Mesenteric fat pad (tissue), 1 donor: ENCODE measurements at places on chromosomes 16 and 17. TPM values are rescaled to one million over a fixed set of nuclear protein-coding genes. Genes with fewer than 3 reads are reported as not detected.

DNA sequence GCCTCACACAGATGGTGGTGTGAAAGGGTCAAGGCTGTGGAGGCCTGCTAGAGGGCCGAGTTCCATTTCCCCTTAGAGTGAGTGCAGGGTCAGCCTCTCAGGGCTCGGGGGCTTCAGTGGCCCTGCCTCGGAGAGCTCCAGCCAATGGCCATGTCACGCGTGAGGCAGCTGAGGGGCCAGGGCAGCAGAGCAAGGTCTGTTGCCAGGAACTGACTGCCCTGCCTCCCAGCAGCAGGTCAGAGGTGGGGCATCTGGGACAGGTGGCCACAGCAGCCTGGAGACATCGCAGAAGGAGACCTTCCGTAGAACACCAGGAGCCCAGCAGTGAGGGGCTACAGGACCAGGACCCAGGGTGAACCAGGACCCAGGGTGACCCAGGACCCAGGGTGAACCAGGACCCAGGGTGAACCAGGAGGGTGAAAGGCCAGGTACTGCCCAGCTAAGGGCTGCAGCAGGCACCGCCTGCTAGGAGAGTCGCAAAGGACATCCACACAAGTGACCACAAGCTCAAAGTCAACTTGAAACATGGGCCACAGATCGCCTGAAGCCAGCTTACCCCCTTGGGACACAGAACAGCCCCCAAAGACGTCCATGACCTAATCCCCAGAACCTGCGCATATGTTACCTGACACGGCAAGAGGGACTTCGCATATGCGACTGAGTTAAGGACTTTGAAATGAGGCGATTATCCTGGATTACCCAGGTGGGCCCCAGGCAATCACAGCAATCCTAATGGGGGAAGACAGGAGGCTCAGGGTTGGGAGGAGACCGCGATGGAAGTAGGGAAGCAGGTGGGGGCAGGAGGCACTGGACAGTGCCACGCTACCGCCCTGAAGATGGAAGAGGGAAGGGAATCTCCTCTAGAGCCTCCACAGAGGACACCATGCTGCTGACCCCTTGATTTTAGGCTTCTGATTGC lies 4.8 kb upstream of the MEAK7 start:
- DNase-seq = no peak

DNA sequence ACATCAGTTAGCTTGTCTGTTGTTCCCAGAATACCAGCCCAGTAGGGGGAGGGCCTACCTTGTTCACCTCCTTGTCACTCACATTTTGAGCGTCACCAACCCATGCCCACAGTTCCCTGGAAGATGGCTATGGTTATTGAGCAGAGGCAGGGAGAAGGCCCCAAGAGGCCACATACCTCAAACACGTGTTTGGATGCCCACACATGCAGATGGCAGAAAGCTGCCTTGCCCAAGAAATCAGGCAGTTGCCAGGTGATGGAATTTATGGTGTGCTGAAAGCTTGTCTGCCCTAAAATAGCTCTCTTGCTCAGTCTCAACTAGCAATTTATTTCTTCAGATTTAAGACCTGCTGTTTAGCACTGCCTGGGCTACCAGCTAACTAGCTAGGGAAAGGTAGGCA lies 16.5 kb upstream of the CMTM4 start:
- DNase-seq = no peak

DNA sequence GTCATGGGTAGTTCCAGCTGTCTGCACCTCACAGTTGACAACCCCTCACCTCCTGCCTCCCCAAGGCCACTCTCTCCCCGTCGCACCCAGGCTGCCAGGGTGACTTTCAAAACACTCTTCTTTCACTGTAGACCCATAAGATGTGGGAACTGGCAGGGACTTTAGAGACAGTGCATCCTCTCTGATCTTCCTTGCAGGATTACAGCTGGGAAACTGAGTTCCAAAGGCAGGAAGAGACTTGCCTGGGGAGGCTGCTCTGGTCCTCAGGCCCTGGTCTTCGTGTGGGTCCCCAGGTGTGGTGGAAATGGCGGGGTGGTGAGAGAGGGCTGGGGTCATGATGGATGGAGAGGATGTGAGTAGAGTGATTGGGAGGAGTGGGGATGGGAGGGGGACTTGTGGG lies 21.9 kb upstream of the NKD1 start:
- no peak for DNase-seq

- no peak for DNase-seq
Observed at GRCh38 chr17:4741544-4741943, 1.8 kb upstream of the CXCL16 start.

GRCh38 chr17:55354941-55355340 lies 66.7 kb downstream of the MMD start:
- DNase-seq = no peak

Gene SLC6A2
- total RNA-seq = 0.64 TPM

Gene KRT20
- total RNA-seq = 1.2 TPM

- no peak for DNase-seq
Observed at GRCh38 chr16:6447021-6447790, 885.4 kb upstream of the RBFOX1 start.

- DNase-seq = no peak
Observed at GRCh38 chr17:58965221-58965620, 141.5 kb downstream of the TRIM37 start.

DNA sequence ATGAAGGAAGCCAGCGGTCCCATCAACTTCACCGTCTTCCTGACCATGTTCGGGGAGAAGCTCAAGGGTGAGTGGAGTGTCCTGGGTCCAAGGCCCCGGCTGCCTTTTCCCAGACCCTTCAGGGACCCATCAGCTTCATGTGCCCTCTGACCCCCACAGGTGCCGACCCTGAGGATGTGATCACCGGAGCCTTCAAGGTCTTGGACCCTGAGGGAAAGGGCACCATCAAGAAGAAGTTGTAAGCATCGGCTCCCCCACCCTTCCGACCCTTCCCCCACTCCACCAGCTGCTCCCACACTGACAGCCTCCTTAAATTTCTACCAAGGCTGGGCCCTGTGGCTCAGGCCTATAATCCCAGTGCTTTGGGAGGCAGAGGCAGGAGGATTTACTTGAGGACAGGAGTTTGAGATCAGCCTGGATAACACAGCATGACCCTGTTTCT lies 1.9 kb downstream of the MYL11 start:
- no peak for DNase-seq

DNA sequence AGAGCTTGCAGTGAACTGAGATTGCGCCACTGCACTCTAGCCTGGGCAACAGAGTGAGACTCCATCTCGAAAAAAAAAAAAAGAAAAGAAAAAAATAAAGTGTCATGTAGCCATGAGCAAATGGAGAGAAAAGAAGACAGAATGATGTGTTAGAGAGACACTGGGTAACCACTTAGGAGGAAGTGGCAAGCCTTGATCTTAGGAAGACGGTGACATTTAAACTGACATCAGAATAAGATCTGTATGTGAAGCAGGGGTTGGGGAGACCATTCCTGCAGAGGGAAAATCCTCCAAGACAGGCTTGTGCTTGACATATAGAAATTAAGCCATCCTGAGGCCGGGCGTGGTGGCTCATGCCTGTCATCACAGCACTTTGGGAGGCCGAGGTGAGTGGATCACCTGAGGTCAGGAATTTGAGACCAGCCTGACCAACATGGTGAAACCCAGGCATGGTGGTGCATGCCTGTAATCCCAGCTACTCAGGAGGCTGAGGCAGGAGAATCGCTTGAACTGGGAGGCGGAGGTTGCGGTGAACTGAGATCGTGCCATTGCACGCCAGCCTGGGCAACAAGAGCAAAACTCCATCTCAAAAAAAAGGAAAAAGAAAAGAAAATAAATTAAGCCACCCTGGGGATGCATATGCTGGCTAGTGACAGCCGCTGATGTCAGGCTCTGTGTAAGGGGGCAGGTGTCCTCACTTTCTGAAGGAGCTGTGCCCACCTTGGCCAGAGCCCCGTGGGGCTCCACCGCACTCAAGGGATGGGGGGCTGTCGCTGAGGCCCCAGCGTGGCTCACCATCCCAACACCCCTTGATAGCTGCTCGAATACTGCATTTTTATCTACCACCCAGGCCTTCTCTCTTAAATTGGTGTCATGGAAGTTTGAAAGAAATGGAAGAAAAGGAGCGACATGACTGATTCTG lies 13.1 kb upstream of the CYB5B start:
- DNase-seq = peak; percentile 59

DNA sequence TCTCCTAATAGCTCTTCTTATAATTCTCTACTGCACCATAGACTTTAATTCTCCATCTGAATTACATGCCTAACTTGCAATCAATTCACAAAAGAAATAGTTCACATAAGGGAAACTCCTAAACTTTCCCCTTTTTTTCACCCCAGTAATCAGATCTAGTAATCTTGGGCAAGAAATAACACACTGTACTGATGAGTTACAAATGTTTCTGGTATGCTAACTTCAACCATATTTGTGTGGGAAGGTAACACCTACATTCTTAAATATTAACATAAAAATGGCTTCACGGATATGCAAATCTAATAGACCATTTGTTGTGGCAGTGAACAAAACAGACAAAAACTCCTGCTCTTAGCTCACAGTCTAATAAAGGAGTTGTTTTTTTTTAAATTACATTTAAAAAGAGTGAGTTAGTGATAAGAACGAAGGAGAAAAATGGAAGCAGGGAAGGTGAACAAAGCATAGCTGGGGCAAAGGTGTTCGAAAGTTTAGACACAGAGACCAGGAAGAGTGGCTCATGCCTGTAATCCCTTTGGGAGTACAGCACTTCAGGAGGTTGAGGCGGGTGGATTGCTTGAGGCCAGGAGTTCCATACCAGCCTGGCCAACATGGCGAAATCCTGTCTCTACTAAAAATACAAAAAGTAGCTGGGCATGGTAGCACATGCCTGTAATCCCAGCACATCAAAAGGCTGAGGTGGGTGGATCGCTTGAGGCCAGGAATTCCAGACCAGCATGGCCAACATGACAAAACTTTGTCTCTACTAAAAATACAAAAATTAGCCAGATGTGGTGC lies 34.8 kb downstream of the CMTM3 start:
- no peak for DNase-seq

DNA sequence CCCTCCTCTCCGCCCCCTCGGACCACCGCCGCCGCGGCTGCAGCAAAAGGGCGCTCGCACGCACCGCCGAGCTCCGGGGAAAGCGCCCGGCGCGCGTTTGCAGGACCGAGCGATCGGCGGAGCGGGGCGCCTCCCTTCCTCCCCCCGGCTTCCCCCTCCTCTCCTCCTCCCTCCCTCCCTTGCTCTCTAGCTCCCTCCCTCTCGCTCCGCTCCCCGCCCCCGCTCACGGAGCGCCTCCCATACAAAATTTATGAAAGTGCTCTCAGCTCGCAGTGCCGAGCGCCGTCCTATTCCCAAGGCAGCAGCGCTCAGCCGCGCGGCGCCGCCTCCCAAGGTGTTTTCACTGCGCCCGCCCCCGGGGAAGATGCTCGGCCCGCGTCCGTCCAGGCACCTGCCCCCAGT lies at the start of gene RTN4RL1:
RTN4RL1 (minus strand) TSS at position 115 of the 402 bp plus-strand sequence. CDS start 469 bp downstream, outside the sequence.
- DNase-seq = no peak

DNA sequence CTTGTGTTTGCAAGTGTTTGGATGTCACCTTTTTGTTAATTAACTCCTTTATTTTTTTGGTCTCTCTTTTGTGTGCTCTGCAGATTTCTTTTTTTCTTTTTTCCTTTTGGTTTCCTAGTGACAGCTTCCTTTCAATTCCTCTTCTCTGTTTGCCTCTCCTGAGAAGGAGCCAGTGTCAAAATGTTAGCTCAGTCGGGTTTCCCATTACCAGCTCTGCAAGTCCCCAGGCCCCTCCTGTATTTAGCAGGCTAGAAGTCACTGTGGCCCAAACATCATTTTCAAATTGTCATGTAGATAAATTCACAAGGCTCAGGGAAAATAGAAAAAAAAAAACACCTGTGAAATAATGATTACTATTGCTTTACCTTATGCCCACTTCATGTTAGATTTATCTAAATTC lies 1621.6 kb downstream of the CDH8 start:
- DNase-seq = no peak

DNA sequence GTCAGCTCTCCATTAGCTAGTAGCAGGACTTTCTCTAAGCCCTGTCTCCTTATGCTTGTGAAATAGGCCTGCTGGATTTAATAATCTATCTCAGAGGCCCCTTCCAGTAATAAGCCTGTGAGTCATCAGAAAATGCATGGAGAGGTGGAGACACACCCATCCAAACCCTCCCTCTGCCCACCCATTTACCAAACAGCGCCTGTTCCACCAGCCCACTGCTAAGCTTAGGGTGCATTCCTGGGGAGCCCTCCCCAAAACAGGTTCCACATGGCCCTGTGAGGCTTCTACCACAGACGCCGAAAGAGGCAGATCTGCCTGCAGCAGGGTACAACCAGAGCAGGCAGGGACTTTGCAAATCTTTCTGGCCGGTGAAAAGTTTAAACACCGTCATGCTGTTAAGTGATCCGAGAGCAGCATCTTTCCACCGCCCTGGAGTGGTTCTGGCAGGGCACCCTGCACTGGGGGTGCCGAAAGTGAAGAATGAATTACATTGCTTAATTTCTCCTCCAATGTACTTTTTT lies 99.3 kb downstream of the GAS7 start:
- DNase-seq = no peak

Gene C1QTNF8
- total RNA-seq = not detected

Gene SOCS3
- total RNA-seq = 491 TPM

Gene PDIA2
- total RNA-seq = 2.2 TPM

GRCh38 chr17:12388226-12388625 lies 277.5 kb upstream of the MYOCD start:
- no peak for DNase-seq

DNA sequence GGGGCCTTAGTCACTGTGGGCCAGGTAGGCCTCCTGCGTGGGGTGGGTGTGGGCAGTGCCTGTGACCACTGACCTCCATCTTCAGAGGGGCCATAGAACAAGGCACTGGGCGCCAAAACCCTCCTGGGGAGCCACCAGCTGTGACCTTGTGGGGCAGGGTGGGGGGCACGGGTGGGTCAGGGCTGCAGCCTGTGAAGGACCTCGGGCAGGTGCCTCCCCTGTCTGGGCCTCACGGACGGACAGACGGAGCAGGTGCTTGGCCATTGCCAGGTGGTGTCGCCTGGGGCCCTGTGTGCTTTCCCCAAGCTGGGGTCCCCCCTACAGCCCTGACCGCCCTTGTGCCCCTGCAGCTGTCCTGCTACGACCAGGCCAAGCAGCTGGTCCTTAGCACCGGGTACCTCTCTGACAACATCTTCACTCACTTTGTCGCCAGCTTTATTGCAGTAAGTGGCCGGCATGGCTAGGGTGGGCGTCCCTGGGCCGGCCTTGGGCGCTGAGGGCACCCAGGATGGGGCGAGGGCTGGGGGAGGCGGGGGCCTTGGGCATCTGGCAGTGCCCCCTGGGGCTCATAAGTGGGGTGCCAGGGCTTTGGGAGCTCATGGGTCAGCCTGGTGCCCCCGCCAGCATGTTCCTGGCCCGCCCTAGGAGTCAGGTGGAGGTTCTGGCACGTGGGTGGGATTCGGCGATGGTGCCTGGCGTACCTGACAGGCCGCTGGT lies 5.1 kb downstream of the SLC25A10 start:
- no peak for DNase-seq
